ENCODE measurements at places on chromosomes 4 and X.
A peak's percentile ranks its signal among the peaks of the same experiment; 100 is the strongest.

GRCh38 chr4:149801416-149801815 lies 14.2 kb downstream of the IQCM start:
- H3K4me1 ChIP-seq, result no peaks in the 10 kb centered on the region
- DNase-seq, result no peak
- no peak overlapping the region for H3K27ac ChIP-seq
- H3K4me3 ChIP-seq, result no peak overlapping the region

GRCh38 chr4:101367201-101367600 lies 19.9 kb upstream of the PPP3CA start:
- DNase-seq, result no peak
- H3K36me3 ChIP-seq, result no peaks in the 10 kb centered on the region
- H3K27ac ChIP-seq, result no peak overlapping the region

DNA sequence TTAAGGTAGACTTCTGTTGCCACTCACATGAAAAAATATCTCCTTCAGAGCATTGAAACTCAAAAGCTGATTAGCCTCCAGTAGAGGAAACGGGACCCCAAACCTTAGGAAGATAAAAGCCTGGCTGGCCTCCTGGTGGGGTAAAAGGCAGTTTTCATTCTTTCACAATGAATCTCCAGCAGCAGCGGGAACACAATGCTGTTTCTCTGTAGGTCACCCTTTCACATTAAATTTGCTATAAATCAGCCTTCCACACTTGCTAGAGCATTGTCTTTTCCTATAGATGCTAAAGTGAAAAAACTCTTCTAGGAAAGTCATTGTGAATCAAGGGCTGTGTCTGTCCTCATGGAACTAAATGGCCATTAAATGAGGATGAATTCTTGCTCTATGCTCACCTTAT lies 207.3 kb upstream of the MAGEB2 start:
- H3K4me3 ChIP-seq, result no peak overlapping the region
- H3K36me3 ChIP-seq, result no peaks in the 10 kb centered on the region
- no peak overlapping the region for H3K27ac ChIP-seq
- DNase-seq, result no peak
- H3K27me3 ChIP-seq, result no peaks in the 10 kb centered on the region
- no peaks in the 10 kb centered on the region for H3K4me1 ChIP-seq

GRCh38 chr4:151276787-151277562 lies at the start of gene PRSS48:
Gene PRSS48, plus strand, starts transcription at chr4:151277161. Its CDS starts 12 bp downstream, at chr4:151277173.
- H3K4me1 ChIP-seq, result no peaks in the 10 kb centered on the region
- H3K27me3 ChIP-seq, result no peaks in the 10 kb centered on the region
- no peaks in the 10 kb centered on the region for H3K36me3 ChIP-seq
- no peak within 1 kb of the TSS for H3K27ac ChIP-seq
- peak; percentile 53 for DNase-seq

DNA sequence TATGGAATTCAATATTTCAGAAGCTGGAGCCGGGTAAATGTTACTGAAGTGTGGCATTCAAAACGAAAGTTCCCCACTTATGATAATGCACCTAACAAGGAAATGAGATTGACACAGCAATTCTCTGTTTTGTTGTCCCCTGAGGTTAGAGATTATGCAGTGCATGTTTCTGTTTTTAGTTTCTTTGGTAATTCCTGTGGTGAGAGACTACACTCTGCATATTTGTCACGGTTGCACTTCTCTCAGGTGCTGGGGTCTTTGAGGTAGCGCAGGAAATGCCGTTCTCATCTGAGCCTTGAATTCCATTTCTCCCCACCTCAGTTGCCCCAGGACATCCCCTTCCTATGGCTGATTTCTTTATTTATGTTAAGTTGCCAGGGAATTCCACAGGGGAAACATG lies 15.3 kb upstream of the BEND4 start:
- H3K27me3 ChIP-seq, result no peaks in the 10 kb centered on the region
- no peak overlapping the region for H3K27ac ChIP-seq
- DNase-seq, result no peak
- H3K4me3 ChIP-seq, result no peak overlapping the region
- H3K4me1 ChIP-seq, result no peaks in the 10 kb centered on the region

Measured in naive thymus-derived CD4-positive, alpha-beta T cell (primary cell).